ENCODE measurements at places on chromosomes 4 and X. TPM values are rescaled to one million over a fixed set of nuclear protein-coding genes. Genes with fewer than 3 reads are reported as not detected.

GRCh38 chrX:143017272-143017671 is 8.5 kb upstream of the SPANXN4 start:
- DNase-seq, result no peak

DNA sequence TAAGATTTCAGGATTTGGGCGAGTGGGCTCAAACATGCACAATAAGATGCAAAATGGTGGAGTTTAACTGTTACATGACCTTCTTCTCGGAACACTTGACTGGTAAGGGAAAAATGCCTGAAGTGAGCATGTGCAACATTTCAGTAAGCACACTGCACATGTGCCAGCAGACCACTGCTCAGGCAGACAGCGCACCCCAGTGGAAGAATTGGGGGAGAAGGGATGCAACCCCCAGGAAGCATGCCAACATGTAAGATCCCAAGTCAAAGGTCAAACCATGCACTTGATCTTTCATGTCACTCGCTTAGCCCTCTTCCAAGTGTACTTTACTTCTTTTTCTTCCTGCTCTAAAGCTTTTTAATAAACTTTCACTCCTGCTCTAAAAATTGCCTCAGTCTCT is 256.3 kb downstream of the CENPC start:
- no peak for DNase-seq

- DNase-seq, result no peak
Measured at GRCh38 chr4:84342161-84342560, 156.9 kb downstream of the NKX6-1 start.

GRCh38 chr4:52051213-52051614 is at the start of gene SPATA18:
SPATA18 (plus strand) TSS chr4:52051304; CDS start chr4:52051705, 401 bp downstream.
- DNase-seq, result no peak

GRCh38 chr4:164977243-164978164 is at the start of gene TRIM61:
TRIM61 (minus strand) TSS chr4:164977657; CDS start chr4:164970002, 7,655 bp downstream.
- no peak for DNase-seq

DNA sequence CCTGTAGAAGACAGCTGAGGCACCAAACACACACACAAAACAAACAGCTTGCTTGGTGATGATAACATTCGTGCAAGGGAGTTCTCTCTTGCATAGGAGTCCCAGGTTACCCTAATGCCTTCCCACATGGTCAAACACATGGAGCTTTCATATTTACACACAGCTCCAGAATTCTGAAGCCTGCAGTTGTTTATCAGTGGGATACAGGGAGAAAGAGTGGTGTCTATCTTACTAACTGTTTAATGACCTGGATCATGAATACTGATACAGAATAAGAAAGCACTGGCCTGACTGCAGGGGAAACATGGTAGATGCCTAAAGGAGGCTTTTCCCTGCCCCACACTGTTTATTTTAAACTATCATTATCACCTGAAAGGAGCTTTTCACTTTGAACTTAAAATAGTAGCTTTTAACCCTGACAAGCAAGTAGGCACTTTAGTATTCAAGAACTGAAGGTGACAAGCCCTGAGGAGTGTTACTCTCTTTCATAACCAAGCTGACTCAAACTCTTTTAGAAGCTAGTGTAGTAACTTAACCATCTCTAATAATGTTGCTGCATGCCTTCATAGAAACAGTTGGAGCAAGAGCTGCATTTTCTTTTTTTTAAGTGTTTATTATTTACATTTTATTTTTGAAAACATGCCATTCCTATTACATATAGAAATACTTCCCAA is 15.6 kb downstream of the TET2 start:
- DNase-seq, result no peak

DNA sequence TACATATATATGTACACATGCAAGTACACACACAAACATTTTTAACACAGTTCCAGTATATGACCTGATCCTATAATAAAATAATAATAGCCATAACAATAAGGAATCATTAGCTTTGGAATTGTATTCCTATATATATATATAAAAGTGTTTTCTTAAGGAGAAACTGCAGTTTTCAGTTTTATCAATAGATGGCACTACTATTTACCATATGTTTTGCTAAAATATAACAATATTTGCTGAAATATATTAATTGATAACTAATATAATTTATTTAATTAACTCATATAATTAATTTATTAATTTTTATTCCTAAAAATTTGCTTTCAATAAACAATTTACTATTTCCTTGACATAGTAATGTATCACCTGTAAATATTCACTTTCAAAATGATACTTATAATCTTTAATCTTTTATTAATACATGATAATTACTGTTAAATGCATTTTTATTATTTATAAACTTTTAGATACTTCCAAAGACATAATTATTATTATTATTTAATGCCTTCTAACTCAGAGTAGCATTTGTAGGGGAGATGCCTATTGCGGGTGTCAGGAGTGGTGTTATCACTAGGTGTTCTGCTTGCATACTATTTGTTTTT is 599.5 kb downstream of the FSTL5 start:
- DNase-seq, result no peak

DNA sequence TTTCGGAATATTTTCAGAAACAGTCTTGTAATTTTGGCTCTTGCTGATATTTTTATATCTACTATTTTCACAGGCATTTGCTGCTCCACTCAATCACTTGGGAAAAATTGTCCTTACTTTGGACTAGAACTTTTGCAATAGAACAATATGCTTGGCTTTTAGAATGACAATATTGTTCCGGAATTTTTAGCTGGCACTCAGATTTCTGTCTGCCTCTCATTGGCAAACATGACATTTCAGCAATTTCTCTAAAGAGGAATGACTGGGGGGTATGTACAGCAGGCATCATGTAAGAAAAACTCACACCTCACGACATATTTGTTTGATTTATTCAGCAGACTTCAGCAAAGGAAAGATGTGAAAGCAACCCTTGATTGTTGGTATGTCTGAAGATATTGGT is 243.6 kb upstream of the GPRIN3 start:
- DNase-seq, result no peak

DNA sequence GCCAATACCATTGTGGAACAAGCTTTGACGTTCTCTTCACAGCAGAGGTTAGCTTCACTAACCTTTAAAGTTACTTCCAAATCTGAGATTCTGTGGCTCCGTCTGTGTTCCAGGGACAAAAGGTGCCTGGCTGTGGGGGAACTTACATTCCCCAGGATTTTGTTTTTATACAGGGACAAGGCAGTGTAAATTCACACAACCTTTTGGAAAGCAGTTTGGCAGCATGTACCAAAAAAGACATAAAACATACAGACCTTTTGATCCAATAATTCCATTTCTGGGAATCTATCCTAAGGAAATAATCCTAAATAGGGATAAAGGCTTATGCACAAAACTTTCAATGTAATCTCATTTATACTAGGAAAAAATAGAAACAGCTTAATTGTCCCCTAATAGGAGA is 8.9 kb upstream of the C1QTNF7 start:
- no peak for DNase-seq

GRCh38 chr4:145934434-145935047 is 4.1 kb downstream of the ZNF827 start:
- DNase-seq, result no peak

The FGF5 gene
- total RNA-seq, result 0.07 TPM

The ETNPPL gene
- total RNA-seq, result 0.75 TPM

The EFHC2 gene
- 5.4 TPM for total RNA-seq

The DMP1 gene
- not detected for total RNA-seq

The SPANXD gene
- total RNA-seq, result not detected

The ADRA2C gene
- total RNA-seq, result 2.6 TPM
